ENCODE measurements at places on chromosomes 12 and 14.

DNA sequence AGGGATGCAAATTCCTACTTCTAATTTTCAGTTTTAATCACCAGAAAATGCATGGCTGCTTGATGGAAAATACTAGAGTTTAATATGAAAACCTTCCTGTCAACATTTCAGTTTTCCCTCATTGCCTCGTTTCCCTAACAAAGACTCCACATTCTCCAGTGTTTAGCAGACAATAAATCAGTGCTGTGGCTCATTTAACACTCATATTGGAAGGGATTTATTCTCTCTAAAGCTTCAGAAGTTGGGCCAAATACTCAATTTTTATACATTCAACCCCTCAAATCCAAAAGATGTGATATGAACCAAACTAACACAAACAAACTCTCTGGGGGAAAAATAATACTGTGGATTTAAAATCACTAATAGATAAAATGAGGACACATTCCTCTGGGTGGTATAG, 482.5 kb downstream of the FLRT2 start:
- no peak for DNase-seq

DNA sequence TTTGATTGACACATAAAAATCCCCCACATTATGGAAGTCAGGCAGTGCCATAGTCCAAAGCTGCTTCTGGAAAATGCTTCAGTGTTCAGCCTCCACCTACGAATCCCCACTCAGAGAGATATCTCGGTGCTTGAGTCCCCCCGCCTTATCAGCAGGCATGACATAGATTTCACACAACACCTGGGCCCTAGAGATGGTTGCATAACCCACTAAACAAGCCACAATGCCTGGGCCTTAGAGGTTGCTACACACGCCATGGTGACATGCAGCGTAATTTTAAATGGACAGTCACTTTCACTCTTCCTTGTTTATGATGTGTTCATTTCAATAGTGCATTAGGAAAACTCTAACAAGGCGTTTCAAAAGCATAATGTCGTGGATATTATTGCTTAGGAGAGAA, 38.0 kb downstream of the CCDC60 start:
- DNase-seq: no peak

DNA sequence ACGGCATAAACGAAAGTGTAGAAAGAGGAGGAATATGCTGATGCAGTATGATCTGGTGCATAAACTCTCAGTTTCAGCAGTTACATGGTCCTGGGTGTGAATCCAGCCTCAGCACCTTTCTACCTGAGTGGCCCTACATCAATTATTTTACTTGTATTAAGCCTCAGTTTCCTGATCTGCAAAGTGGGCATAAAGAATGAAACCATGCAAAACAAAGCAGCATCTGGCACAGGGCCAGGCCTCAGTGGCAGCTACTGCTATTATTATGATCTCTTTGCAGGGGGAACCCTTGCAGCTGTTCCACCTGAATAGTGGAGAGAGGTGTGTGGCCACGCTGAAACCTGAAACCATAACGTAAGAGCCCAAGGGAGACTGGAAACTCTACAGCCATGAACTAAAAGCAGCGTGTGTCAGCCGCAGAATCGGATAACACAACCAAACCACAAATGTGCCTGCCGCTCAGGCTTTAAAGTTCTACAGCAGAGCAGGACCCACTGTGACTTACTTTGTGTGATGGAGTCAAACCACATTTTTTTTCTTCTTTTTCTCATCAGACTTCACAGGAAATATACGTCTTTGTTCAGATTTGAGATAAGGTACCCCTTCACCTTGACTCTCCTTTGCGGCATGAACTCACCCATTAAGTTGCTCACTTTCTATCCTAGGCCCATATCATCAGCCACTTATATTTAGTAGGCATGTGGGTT, 29.2 kb upstream of the FOS start:
- no peak for DNase-seq

- DNase-seq: no peak
These were observed 74.9 kb downstream of the NEDD1 start for GRCh38 chr12:96981911-96982310.

DNA sequence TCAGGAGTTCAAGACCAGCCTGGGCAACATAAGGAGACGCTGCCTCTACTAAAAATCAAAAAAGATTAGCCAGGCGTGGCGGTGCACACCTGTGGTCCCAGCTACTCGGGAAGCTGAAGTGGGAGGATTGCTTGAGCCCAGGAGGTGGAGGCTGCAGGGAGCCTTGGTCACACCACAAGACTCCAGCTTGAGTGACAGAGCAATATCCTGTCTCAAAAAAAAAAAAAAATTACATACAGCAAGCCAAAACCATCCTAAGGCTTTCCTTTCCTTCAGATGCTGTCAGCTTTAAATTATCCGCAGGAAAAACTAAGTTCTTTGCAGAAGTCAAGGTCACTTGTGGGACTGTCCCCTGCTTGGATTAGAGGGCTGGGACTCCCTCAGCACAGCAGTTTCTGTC, 1.3 kb downstream of the CS start:
- DNase-seq: no peak

DNA sequence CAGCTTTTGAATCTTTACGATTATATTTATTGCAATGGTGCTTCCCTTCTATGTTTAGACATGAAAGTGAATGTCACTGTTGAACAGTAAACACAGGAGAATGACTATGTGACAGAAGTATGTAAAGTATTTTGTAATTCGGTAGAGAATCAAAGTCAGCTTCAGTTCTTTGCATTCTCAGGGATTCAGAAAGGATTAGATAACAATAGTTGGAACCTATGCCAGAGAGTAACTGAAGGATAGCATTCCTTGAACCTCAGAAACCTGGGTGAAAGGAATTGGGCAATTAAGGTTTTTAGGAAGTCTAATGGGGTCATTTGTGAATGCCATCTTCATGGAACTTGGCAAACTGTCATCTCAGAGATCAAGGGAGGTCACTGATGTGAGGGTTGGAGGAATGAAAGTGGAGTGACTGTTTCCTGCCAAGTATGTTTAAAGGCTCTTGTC, 305.3 kb upstream of the DDHD1 start:
- DNase-seq: no peak

GRCh38 chr14:22007784-22008412, 334.3 kb upstream of the OR4E1 start:
- no peak for DNase-seq

DNA sequence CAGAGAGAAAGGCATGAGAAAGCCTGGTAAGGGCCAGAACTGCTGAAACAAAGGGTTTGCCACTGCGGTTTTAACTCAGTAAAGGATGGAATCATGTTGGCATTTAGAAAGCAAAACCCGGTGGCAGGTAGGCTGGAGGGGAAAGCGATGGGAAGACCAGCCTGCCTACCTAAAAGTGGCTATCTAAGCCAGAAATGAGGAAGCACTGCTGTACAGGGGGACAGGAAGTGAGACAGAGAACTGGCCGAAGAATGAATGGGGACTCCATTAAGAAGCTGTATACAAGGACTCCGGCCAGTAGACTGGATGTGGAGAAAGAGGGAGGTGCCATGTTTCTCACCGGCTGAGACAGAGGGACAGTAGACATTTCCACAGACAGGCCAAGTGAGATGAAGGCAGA, 48.2 kb downstream of the PPM1H start:
- DNase-seq: no peak

- peak; percentile 18 for DNase-seq
These were observed 23.4 kb upstream of the NR2C1 start for GRCh38 chr12:95096852-95097251.

- no peak for DNase-seq
These were observed 49.4 kb downstream of the DYRK2 start for GRCh38 chr12:67697967-67698366.

GRCh38 chr14:101351769-101352168, 209.5 kb upstream of the DIO3 start:
- DNase-seq: no peak

DNA sequence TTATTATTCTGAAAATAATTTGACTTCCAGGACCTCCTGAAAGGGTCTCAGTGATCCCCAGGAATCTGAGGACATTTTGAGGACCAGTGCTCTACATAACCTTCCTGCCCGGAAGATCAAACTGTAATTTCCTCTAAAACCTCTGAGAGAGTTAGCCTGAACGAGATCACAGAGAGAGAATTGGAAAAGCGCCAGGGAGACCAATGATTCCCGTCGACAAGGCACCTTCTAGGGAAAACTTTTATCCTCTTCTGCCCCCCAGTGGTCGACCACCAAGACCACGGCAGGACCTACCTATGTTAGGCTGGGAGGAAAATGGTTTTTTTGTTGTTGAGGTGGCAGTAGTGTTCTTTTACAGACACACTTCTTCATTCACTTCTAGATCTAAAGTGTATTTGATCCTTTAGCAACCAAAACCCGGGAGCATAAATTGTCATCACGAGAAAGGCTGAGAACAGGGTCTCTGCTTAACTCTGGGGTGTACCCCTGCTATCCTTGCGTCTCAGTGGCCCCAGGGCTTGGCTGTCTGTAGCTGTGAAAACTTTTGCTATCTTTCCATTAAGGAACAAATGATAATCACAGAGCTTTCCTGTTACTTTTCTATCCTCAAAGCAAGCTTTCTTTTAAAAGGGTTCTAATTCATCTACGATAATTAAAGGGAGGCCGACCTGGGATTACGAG, 62.9 kb upstream of the NID2 start:
- peak; percentile 51 for DNase-seq

DNA sequence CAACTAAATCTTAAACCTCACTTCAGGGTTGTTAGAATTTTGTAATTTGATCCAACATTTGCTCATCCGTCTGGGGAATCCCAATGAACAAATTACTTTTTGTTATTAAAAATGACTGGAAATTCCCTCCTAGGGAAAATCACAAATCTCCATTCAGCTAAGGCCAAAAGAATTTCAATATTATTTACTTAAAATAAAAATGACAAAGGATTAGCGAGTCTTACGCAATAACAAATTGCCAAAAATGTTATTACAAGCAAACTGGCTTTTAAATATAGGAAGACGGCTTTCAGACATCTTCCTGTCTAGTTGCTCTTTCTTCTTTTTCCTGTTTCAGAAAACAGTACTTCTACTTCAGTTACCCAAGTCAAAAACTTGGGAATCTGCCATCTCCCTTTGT, 92.4 kb upstream of the TSPAN8 start:
- no peak for DNase-seq

GRCh38 chr12:26523708-26524150, 309.3 kb downstream of the ITPR2 start:
- no peak for DNase-seq

DNA sequence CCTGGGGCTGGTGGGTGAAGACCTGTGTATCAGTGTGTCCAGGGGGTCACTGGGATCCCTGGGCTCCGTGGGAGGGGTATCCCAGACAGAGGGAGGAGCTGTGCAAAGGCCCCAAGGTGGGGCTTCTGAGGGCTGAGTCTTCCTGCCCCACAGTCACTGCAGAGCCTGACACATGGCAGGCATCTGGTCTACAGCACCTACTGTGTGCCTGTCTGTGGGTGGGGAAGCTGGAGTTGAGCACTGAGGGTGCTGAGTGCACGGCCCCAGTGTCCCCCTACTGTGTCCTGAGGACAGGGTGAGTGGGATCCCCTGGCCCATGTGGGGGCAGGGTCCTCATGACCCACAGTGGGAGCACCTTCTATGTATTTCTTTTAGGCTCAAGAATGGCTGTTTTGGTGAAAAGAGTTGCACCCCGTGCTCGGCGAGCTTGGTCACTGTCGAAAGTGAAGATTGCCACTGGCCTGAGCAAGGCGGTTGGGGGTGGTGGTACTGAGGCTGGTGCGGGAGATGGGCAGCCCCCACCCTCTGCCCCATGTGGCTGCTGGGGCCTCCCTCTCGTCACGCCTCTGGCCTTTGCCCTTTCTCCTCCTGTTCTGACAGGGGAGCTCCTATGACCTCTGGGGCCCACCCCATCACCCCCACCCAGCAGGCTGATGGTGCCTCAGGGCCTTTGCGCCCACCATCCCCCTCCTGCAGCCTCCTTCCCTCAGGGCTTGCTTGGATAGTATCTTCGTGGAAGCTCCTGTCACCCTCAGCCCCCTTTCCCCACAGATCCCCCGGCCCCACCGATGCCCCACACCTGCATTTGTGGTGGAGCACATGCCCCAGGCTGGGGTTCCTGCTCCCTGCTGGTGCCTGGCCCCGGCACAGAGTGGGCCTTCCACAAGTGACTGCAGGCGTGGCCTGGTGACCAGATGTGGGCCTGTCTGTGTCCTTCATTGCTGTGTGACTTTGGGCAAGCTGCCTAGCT, 55.8 kb downstream of the BEGAIN start:
- DNase-seq: no peak

- no peak for DNase-seq
These were observed 13.8 kb upstream of the DDX47 start for GRCh38 chr12:12799163-12799920.

- no peak for DNase-seq
These were observed 3.3 kb downstream of the BHLHE41 start for GRCh38 chr12:26121323-26122060.

- DNase-seq: no peak
These were observed 30.4 kb downstream of the CCDC92 start for GRCh38 chr12:123942238-123942653.

DNA sequence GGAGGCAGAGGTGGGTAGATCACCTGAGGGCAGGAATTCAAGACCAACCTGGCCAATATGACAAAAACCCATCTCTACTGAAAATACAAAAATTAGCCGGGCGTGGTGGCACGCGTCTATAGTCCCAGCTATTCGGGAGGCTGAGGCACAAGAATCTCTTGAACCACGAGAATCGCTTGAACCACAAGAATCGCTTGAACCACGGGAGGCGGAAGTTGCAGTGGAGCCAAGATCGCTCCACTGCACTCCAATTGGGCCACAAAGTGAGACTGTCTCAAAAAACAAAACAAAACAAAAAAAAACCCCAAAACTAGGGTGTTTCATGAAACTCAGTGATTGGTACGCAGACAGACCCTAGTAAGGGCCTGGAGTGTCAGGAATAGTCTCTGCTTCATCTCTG, 6.4 kb upstream of the ARF6 start:
- no peak for DNase-seq

DNA sequence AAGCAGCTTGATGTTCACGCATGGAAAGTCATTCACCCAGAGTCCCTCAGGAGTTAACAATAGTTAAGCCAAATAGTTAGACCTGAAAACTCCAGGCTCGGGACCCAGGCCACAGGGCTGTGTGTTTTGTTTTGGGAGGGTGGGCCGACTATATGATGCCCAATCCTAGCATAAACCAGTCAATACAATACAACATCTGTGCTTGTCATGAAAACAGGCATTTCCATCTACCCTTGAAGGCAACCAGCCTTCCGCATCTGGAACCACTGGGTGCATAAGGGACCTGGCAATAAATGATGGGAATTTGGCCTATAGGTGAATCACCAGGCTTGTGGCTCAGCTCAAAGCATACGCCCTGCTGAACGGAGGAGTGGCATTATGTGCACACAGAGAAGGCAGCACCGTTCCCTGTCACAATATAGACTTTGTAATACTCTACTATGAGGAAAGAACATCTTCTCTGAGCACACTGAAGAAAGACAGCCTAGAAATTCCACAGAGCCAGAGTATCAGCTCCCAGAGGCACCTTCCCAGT, 91.0 kb upstream of the FOXN3 start:
- DNase-seq: no peak

GRCh38 chr12:56361487-56362129, 1.0 kb downstream of the APOF start:
- DNase-seq: no peak

- peak; percentile 90 for DNase-seq
These were observed at the start of gene ESPL1 for GRCh38 chr12:53267999-53268629. TSS of gene ESPL1 (plus strand) at chr12:53268299. CDS start at chr12:53268767, 468 bp downstream.

GRCh38 chr12:51196547-51196946, 21.3 kb downstream of the POU6F1 start:
- no peak for DNase-seq

- no peak for DNase-seq
These were observed 217 bp upstream of the SMIM10L1 start for GRCh38 chr12:11170810-11171144.

GRCh38 chr12:124914392-124915238, at the start of gene UBC:
TSS of gene UBC (minus strand) at chr12:124914650. CDS start at chr12:124913771, 879 bp downstream.
- peak; percentile 100 for DNase-seq

Measured in right kidney (tissue), 9 donors.